ENCODE measurements at places on chromosomes 6 and 20.
A peak's percentile ranks its signal among the peaks of the same experiment; 100 is the strongest.

DNA sequence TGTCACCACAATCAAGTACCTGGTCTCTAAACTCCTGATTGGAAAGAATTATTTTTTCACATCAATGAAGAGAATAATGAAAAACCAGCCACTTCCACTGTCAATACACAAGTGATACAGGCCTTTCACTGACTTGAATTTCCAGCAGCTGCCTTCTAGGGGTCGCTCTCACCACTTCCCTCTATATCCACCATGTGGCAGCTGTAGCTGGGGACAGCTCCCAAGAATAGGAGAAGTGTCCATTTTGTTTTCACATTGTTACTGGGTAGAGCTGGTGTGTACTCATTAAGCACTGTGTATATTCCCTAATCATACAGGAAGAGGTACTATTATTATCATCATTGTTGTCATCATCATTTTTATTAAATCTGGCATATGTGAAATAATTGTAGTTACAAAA, 438.4 kb upstream of the SPTLC3 start:
- no peak for DNase-seq

DNA sequence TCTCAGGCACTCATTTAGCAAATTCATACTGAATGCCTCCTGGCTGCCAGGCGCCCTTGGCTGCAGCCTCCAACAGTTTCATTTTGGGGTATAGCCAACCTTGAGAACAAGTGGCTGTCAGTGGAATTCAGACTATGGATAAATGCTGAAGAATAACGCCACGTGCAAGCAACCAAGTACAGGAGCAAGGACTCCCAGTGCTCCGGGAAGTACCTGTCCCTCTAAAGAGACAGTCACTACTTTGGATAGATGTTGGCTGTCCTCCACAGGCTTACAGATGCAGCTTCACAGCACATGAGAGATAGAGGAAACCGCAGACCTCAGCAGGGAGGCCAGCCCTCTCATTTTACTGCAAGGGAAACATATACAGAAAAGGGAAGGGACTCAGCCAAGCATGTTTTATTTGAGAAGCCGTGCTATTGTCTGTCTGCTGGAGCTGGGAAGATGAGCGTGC, 658.2 kb downstream of the PTPRT start:
- no peak for DNase-seq

DNA sequence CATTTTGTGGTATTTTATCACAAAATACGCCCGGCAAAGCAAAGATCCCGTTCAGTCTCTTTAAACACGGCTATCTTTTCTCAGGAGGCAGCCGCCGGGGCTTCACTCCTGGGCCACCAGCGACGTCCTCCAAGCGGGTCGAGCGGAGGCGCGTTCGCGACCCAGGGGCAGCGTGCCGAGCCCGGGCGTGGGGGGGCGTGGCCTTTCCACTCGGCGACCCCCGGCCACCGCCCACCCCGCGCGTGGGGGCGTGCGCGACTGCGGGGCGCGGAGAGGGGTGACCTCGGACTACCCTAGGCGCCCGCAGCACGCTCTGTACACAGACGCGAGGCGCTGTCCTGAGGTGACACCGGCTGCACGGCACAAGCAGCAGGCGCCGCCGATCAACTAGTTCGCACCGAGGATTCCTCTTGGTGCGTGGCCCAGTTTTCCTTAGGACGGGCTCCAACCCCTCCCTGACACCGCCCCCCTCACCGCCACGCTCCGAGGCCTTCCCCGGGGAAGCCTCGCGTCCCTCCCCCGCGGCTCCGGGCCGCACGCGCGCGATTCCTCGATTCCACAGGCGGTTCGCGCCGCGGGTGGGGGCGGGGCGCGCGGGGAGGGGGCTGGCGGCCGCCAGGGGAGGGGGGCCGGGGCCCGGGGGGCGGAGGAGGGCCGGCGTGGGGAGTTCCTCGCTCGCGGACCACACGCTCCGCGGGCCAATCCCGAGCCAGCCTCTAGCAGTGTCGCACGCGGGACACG, 1.1 kb upstream of the JARID2 start:
- DNase-seq: peak; percentile 65

DNA sequence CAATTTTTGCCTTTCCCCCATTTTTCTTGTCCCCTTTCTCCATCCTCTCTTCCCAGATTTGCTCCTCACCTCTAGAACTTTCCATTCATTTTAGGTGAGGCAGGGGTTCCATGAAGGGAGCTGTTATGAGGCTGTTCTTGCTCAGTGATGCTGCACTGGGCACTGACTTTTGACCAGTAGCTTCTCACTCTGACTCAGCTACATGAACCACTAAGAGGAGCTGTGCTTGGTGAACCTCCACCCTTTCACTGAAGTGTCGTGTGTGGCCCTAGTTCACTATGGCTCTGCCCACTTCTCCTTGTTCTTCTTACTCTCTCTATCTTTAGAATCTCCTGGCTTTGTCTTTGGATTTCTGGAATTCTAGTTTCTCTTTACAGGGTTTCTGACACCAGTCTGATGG, 307.1 kb upstream of the RNF24 start:
- DNase-seq: no peak

DNA sequence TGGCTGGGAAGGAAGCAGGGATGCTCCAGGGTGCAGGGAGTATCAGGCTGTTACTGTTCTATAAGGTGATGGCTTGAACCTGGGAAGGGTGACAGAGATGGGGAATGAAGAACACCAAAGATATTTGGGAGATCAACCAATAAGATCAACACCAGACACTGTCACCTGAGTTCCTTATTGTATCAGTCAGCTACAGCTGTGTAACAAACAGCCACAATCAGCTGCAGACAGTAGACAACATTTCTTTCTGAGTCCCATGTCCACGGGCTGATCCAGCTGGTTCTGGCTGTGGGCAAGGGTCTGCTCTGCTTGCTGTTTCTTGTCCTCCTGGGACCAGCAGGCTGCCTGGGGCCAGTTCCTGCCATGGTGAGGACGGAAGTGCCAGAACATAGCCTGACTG, 31.3 kb upstream of the SLCO4A1 start:
- no peak for DNase-seq

DNA sequence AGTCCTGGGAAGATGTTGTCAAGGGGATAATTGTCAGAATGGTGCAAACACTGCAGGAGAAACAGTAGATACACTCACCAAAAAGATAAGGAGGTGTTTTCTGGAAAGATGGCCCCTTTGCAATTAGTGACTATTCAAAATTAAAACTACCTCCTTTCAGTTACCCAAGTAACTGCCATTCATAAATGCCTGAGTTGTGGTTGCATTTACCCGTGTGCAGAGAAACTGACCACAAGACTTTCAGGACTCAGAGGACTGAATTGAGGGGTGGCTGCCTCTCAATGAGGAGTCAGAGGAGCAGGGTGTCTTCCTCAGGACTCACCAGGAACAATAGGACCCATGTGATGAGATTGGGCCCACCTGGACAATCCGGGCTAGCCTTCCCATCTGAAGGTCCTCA, 39.0 kb downstream of the GCM1 start:
- no peak for DNase-seq

- DNase-seq: no peak
Measured at GRCh38 chr6:138441965-138442364, 37.9 kb downstream of the HEBP2 start.

GRCh38 chr6:24905483-24905882, 30.3 kb downstream of the RIPOR2 start:
- DNase-seq: no peak

DNA sequence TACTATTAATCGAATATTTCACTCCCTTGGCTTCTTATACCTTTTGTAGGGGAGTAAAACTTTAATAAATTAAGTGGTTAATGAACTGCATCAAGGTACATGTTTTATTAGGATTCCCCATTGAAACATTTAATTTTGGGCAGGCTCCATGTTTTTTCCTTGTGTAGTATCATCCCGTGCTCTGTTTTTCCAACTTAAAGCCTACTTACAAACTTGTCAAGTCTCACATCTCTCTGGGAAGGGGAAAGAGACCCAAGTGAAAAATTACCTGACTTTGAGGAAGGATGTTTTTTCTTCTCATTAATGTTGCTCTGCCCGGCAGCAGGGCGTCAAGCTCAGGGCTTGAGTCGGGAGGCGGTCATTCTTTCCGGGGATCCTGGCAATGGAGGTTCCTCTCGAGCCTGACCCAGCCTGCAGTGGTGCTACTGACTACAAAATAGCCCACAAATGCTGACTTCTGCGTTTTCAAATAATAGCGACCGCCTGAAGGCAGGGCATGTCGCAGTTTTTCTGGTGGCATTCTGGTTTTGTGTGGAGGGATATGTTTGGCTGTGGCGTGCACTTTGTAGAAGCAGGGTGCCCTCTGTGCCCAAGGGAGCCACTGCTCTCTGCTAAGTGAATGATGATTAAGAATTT, 2.4 kb downstream of the DSP start:
- DNase-seq: no peak

- DNase-seq: no peak
Measured at GRCh38 chr6:51951924-51952323, 135.5 kb downstream of the PKHD1 start.

GRCh38 chr20:8043687-8044282, 24.2 kb upstream of the TMX4 start:
- no peak for DNase-seq

DNA sequence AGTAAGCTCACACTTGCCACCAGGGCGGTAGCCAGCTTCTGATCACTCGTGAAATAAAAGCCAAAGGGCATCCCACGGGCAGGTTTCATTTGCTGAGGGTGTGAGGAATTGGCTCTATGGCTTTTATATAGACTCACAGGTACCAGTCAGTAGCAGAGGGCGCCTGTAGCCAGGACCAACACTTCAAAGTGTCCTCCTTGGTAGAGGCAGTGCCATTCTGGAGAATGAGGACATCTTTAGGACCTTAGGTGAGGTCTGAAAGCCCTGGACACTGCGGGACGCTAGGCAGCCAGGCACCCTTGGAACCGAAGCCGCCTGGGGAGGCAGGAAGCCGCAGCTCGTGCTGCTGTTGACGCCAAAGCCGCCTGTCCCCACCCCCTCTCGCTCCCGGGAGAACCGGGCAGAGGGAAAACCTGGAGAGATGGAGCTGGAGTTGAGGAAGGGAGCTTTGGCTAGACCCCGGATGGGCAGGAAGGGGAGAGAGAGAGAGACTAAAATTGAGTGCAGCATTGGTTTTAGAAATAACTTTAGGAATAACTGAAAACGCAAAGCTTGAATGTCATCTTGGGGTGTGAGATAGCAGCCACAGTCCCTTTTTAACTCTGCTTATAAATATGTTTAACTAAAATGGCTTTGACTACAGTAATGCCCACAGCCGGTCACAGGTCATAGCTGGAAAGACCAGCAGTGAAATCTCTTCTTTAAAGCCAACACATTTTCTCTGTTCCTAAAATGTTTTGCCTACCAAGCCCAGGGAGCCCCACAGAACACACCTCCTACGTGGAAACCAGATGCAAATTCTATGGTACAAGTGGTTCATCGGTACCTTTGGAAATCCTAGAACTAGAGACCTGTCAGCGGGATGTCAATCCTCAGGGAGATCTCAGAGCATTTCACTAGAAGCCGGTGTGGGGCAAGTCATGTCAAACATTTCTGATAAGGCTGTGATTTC, 128.5 kb upstream of the CDYL start:
- peak; percentile 3 for DNase-seq
